Right kidney (tissue), 9 donors: ENCODE measurements at places on chromosomes 7 and 10.

GRCh38 chr10:79339266-79339665 is 8.0 kb upstream of the PPIF start:
- no peak for DNase-seq

DNA sequence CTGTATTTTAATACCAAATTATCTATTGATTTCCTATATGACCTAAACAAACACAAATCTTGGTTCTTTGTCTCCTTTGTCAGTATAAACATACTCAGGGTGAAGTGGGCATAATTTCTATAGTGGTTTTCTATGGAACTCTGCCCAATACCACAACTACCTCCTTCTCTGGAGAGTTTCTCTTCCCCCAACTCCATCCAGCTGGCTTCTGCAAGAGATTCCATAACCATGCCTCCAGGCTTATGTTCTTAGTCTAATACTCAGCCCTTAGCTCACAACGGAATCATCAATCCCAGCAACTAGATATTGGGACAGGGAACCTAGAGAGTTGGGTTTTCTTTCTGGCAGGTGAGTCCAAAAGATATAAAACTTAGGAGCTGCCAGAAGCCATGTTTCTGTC is 127.3 kb downstream of the TRIL start:
- DNase-seq: no peak

- DNase-seq: no peak
Measured at GRCh38 chr10:95504246-95504691, 56.9 kb downstream of the SORBS1 start.

DNA sequence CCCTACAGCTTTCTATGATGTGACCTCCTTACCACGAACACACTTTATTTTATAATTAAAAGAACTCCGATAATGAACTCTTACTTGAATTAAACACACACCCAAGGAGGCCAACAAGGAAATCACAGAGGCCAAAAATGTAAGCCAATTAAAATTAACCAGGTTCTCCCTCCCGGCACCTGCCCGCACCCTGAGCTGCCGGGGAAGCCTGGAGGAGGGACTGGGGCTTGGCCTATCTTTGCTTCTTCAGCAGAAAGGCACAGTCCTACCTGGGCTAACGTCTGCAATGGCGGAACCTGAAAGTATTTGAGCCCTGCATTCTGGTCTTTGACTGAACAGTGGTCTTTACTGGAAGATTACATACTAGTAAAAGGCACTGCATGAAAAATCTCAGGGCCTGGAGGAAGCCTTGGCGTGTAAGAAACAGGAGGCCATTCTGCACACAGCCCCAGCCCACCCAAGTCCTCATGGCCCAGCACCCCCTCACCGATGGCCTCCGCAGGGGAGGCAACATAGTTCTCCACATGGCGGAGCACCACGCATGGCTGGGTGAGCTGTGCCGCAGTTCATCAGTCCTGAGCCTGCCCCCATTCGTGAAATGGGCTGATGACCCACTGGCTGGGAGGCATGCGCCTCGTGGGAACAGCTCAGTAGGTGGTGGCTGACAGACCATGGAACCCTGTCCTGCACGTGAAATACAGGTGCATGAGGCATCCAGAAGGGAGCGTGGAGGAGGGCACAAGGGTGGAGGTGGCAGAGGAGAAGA is 173.8 kb downstream of the PARD3 start:
- no peak for DNase-seq

- DNase-seq: no peak
Measured at GRCh38 chr7:20267482-20267881, 50.3 kb upstream of the MACC1 start.

DNA sequence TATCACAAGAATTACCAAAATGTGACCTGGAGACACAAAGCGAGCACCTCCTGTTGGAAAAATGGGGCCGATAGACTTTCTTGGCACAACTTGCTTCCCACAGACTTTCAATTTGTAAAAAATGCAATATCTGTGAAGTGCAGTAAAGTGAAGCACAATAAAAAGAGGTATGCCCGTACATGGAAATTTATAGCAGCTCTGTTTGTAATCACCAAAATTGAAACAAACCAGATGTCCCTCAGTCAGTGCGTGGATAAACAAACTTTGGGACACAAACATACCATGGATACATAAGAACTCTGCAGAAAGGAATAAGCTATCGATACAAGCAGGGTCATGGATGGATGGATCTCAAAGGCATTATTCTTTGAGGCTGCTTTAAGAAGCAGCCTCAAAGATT is 33.6 kb downstream of the ARID5B start:
- no peak for DNase-seq

DNA sequence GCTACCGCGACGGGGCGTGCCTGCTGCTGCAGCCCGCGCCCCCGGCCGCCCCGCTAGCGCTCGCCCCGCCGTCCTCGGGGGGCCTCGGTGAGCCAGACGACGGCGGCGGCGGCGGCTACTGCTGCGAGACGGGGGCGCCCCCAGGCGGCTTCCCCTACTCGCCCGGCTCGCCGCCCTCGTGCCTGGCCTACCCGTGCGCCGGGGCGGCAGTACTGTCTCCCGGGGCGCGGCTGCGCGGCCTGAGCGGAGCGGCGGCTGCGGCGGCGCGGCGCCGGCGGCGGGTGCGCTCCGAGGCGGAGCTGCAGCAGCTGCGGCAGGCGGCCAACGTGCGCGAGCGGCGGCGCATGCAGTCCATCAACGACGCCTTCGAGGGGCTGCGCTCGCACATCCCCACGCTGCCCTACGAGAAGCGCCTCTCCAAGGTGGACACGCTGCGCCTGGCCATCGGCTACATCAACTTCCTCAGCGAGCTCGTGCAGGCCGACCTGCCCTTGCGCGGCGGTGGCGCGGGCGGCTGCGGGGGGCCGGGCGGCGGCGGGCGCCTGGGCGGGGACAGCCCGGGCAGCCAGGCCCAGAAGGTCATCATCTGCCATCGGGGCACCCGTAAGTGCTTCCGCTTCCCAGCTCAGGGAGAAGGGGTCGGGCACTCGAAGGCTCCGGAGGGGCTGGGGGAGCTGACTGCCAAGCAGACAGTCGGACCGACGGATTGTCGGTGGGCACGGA is 761 bp downstream of the PTF1A start:
- no peak for DNase-seq

- peak; percentile 72 for DNase-seq
Measured at GRCh38 chr10:22230158-22230833, 12.5 kb upstream of the EBLN1 start.

DNA sequence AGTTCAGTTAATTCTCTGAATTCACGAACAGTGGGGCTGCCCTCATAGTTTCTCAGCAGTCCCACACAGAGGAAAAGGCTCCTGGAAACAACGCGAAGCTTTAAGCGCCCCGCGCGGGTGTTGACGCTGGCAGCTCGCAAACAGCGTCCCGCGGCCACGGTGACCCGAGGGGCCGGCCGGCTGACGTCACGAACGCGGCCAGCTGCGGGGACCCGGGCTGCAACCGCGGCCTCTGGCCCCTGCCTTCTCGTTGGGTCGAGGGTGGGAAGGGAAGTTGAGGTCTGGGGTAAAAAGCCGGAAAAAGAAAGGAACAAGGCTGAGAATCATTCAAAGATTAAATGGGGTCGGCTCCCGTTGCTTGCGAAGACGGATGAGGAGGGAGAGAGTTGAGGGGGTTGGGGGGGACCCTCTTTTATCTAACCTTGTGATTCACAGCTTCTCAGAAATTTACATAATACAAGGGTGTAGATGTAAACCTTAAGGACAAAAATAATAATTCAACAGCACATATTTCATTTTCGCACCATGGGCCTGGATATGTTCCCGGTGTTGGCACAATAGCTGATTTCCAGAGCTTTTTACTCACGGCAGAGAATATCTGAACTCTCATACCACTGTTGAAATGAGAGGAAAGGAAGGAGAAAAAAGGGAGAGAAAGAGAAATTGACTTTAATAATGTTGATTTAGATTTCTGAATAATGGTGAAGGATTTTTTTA is 7.3 kb upstream of the FEZF1 start:
- DNase-seq: peak; percentile 68

- no peak for DNase-seq
Measured at GRCh38 chr7:99390941-99391602, 16.5 kb downstream of the ARPC1B start.

DNA sequence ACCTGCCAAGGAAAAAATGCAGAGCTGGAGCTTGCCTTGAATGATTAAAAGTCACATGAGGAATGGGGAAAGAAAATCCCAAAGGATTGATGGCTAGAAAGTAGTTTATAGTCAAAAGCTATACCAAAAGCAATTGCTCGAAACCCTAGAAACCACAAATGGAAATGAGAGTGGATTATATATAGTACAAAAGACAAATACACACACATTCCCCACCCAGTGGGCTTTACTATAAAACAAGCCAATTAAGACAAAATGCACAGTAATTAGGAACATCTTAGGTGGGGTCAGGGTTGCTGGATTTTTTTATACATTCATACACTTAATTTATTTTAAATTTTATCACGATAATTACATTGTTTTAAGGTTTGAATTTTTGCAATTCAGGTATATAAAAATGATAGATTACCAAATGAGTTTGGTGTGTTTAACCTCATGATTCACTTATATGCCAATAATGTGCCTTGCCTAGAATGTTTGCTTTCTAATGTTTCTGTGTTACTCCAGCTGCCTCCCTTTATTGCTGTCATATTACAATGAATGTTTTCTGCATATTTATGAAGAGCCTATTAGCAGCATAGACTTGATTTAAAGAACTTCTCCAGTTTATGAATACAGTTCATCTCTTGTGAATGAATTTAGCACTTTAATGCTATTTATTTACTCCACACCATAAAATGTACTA is 421.3 kb downstream of the EXOC4 start:
- DNase-seq: no peak

DNA sequence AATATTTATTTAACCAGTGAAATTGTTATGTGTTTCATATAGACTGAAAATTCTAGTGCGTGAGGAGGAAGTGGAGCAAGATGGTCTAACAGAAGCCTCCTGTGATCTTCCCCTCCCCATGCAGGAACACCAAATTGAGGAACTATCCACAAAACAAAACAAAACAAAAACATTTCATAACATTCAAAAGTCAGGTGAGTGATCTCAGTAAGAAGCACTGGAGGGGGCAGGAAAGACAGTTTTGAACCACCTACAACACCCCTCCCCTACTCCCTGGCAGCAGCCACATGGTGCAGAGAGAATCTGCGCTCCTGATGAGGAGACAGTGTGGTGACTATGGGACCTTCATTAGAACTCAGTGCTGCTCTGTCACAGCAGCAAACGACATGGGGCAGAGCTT is 221.9 kb upstream of the SEMA3C start:
- DNase-seq: no peak

GRCh38 chr10:72762042-72762441 is 70.1 kb downstream of the MCU start:
- no peak for DNase-seq

DNA sequence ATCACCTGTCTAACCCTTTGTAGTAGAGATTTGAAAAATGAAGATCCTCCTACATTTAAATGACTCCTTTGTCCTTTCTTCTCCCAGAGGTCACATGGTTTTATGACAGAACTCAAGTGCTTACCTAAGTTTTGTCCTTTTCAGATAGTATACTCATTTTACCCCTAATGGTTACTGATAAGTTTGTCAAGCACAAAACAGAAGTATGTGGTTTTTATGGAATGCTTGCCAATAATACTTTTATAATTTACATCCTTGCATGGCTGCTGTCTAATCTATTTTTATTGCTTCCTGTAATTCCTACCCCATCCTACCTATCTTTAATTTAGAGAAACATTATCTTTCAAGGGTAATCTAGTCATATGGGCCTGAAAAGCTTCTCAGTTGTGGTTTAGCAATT is 37.5 kb downstream of the HELLS start:
- DNase-seq: no peak

- peak; percentile 68 for DNase-seq
Measured at GRCh38 chr10:125048094-125048864, 106.4 kb downstream of the ZRANB1 start.

DNA sequence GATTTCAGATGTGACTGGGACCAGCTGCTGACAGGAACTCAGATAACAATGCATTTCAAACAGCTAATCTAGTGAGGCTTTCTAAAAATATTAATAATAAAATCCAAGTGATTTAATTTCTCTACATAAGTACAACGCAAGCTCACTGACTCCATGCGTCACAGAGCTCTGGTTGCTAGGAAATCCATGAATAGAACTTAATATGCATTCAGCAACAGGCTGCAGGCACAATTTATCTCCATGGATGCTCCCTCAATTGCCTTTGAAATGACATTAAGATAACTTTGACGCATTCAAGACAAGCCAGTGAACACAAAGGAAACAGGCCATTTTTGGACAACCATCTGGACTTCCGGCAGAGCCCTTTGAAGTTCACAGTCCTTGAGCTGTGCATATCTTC is 118.7 kb upstream of the COL1A2 start:
- no peak for DNase-seq

DNA sequence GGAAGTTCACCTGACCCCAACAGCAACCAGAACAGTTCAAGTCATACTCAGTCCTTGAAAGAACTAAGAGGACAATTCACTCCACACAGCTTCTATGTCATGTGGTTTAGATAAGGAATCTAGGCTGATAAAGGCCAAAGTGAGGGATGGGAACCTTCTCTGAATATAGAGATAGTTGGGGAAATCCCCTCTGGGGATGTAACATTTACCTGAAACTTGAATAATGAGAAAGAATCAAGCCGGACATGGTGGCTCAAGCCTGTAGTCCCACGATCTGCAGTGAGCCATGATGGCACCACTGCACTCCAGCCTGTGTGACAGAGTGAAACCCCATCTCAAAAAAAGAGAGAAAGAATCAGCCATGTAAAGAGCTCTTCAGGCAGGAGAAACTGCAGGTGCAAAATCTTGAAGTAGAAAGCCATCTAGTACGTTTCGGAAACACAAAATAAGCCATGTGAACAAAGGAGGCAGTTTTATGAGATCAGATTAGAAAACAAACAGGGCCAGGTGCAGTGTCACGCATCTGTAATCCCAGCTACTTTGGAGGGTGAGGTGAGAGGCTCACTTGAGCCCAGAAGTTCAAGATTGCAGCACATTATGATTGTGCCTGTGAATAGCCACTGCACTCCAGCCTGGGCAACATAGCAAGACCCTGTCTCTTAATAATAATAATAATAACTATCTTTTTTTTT is 4.5 kb upstream of the DNMBP start:
- no peak for DNase-seq

GRCh38 chr10:112308125-112308502 is 24.9 kb downstream of the TECTB start:
- DNase-seq: no peak

DNA sequence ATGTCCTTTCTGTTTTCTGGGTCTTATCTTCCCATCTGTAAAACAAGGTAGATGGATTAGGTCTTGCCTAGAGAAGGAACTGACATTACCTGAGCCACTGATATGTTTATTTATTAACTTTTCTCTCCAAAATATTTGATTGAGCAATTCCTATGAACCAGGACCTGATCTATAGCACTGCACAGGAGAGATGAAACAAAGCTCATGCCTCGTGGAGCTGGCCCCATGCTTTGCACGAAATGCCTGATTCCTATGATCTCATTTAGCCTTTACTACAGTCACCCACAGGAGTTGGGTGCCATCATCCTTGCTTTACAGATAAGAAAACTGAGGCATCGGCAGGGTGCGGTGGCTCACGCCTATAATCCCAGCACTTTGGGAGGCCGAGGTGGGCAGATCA is 48.2 kb upstream of the ZMIZ1 start:
- DNase-seq: no peak

DNA sequence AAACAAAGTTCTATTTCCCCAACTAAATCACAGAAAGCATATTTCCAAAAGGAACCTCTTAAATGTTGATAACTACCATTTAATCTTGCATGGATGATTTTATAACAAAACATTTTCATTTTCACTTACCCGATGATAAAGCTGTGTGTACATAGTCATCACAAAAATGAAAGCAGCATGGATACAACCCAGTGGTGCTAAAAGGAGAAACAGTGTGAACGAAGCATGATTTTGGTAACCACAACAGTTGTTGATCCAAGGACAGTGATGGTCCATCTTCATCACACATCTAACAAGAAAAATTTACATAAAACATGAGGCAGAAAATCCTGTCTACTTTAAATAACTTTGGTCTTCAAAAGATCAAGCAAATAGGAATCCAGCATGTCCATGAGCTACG is 4.7 kb downstream of the ZDHHC6 start:
- DNase-seq: no peak
